ENCODE measurements at places on chromosomes 1 and 21. TPM values are rescaled to one million over a fixed set of nuclear protein-coding genes. Genes with fewer than 3 reads are reported as not detected.
A peak's percentile ranks its signal among the peaks of the same experiment; 100 is the strongest.

GRCh38 chr1:89490389-89490788 lies 34.2 kb upstream of the LRRC8B start:
- DNase-seq: no peak

GRCh38 chr1:190000365-190000872 lies 477.2 kb downstream of the BRINP3 start:
- DNase-seq: no peak

DNA sequence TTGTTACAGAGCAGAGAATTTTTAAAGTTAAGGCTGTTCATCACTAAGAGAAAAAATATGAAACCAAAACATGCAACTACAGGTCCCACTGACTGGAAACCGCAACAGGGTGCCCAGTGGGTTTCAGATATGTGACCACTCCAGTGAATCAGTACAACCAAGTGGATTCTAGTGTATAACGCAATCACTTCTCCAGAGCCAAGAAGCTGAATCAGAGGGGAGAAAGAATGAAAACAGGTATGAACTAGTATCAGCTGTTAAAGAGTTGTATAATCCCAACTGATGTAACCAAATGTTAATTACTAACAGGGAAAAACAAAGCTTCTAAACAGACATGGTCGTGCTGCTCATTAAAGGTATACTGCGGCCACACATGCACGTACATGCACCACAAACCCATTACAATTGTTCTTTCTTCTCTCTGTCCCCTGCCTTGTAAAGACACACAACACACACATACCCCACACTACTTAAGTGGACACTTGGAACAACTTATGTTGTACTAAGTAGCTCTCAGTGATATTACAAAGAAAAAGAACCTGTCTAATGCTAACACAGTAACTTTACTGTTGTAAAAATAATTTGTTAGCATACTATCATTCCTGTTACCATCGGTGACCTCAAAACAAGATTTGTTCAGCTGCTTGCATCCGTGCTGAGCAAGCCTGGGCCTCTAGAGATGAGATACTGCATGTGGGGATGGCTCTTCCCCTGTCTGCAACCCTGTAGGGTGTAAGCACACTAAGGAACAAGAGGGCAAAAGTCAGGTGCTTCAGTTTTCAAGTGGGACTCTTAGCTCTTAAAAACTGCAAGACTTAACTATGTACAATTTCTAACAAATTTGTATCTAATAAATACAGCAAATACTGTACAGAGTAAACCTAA lies 74.2 kb downstream of the PTPN14 start:
- DNase-seq: no peak

DNA sequence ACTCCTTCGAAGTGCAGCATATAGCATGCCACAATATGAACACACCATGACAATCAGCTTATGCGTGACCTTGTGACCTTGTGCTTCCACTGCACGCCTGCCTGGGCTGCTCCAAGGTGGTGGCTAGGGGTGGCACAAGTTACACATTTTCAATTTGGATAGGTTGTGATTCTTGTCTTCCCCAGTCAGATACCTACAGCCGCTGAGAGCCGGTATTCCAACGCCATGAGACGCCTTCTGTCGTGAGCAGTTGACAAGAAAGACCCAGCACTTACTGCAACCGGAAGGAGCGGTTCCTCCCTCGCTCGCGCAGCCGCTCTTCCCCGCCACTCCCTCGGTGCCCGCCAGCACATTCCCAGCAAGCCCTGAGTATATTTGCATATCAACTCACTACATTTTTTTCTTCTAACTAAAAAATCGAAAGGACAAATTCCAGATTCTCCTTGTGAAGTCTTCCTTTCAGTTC lies 359 bp upstream of the RNU11 start:
- DNase-seq: peak; percentile 94

DNA sequence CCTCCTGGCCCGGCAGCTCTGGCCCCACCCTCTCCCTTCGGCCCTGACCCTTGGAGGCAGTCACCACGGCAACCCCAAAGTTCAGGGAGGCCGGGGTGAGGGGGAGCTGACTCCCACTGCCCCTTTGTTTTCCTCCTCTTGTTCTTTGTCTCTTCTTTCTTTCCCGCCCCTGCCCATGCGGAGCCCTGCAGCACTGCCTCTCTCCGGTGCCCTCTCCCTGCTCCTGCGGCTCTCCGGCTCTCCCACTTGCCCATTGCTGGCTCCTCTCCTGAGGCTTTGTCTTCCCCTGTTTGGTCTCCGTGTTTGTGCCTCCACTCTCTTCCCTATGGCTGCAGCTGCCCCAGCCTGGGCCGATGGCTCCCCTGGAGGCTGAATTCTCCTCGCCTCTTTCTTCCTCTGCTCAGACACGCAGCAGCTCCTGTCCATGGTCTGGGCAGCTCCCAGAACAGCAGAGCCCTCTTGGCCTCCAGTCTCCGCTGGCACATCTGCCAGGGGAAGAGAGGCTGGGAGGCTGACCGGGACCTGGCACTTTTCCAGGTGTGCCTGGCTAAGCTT lies 5.8 kb downstream of the CELSR2 start:
- no peak for DNase-seq

DNA sequence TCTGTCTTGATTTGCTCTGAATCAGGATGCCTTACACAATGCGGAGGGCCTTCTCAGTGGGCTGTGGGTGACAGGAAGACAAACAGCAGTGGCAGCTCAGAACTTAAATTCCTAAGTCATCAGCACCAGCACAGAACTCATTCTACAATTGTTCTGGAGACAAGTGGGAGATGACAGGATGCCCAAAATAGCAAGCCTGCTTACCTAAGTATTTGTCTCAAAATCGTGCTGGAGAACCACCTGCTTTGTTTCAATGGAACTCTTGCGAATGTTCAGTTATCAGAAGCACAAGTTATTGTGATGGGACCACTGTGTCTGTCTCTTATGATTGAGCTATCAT lies 76.1 kb downstream of the VCAM1 start:
- DNase-seq: no peak

DNA sequence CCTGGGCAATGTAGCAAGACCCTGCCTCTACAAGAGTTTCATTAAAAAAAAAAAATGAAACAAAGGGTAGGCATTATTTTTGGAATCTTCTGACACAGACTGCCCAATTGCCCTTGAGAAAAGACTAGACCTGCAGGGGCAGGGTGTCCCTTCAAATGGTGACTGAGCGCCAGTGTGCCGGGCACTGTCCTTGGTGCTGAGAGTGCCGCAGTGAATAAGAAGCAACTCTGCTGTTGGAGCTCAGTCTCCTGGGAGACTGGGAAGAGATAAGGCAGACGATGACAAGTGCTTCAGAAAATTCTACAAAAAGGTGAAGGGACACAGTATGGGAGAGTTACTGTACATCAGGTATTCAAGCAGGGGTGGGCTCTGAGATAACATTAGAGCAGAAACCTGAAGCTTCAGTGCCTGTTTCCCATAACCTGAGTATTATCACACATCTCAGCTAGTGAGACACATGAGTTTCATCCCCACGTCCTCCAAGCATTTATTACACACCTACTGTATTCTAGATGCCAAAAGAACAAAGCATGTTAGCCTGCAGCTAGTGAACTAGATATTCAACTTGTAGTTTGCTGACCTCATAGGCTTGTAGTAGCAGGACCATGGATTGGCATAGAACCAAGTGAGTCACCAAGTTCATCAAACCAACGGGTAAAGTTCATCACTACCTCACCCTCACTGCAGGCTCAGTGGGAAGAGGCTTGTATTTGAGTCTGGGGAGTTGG lies 18.4 kb upstream of the RPL11 start:
- peak; percentile 48 for DNase-seq

- DNase-seq: no peak
These were observed 5.6 kb upstream of the SLC5A9 start for GRCh38 chr1:48216941-48217340.

DNA sequence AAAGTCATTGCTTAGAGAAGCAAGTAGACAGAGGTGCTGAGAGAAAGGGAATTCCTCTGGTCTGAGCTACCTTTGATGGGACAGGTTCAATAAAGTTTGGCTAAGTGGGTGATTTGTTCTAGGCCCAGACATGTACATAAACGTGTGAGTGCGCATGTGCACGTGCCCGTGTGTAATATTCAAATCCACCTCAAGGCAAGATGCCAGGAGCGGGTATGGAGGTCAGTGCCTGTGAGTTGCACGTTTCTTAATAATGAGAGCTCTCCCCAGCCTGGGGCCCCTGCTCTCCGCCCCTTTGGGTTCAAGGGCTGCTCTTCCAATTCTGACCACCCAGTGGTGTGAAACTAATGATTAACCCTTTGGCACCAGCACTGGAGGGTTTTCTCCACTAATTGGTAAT lies 53.8 kb upstream of the LMO4 start:
- no peak for DNase-seq

- no peak for DNase-seq
These were observed 75.2 kb upstream of the ZC3H12A start for GRCh38 chr1:37399205-37399604.

DNA sequence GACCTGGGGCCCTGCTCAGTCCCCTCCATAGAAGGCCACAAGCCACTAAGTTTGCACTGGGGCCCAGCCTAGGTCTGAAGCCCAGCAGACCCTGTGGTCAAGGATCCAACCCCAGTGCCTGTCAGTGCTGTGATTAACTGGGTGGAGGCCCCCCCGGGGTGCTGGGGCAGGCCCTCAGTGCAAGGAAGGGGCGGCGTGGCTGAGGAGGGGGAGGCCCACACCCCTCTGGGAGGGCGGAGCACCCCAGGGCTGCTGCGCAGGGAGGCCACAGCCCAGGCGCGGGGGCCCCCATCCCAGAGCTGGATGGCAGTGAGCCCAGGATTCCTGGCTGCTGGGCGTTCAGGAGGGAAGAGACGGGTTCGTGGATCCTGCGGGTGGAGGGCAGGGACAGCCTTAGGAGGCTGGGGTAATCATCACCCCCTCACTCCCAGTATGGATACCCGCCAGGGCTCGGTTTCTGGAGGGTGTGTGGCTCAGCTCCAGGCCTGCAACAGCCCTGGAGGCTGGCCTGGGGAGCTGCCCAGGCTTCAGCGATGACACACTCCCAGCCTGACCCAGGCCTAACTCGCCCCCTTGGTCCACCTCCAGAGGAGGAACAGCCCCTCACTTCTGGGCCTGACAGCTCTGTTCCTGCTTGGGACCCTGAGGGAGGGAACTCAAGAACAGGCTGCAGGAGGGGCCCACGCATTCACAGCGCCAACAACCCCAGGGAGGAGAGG lies 890 bp downstream of the GJC2 start:
- DNase-seq: no peak

GRCh38 chr1:42929434-42930177 lies 29.1 kb downstream of the SLC2A1 start:
- DNase-seq: no peak

GRCh38 chr1:112714313-112715263 lies 544 bp downstream of the PPM1J start:
- no peak for DNase-seq

DNA sequence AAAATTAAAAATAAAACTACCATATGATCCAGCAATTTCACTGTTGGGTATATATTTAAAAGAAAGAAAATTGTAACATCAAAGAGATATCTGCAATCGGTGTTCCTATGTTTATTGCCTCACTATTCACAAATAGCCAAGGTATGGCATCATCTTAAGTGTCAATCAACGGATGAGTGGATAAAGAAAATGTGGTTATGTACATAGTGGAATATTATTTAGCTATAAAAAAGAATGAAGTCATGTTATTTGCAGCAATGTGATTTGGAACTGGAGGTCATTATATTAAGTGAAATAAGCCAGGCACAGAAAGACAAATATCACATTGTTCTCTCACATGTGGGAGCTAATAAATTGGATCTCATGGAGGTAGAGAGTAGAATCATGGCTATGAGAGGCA lies 76.3 kb downstream of the RD3 start:
- DNase-seq: no peak

DNA sequence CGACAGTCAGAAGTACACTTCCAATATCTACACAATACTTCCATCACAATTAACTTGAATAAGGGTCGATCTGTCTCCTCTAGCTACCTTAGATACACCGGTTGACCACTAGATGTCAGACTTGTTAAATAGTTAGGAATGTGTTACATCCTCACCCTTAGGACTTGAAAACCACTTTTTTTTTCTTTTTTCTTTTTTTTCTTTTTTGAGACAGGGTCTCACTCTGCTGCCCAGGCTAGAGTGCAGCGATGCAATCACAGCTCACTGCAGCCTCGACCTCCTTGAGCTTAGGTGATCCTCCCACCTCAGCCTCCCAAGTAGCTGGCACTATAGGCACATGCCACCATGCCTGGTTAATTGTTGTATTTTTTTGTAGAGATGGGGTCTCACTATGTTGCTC lies 120.4 kb upstream of the GREM2 start:
- no peak for DNase-seq

GRCh38 chr1:119139403-119139802 lies 1.1 kb downstream of the WARS2 start:
- peak; percentile 46 for DNase-seq

DNA sequence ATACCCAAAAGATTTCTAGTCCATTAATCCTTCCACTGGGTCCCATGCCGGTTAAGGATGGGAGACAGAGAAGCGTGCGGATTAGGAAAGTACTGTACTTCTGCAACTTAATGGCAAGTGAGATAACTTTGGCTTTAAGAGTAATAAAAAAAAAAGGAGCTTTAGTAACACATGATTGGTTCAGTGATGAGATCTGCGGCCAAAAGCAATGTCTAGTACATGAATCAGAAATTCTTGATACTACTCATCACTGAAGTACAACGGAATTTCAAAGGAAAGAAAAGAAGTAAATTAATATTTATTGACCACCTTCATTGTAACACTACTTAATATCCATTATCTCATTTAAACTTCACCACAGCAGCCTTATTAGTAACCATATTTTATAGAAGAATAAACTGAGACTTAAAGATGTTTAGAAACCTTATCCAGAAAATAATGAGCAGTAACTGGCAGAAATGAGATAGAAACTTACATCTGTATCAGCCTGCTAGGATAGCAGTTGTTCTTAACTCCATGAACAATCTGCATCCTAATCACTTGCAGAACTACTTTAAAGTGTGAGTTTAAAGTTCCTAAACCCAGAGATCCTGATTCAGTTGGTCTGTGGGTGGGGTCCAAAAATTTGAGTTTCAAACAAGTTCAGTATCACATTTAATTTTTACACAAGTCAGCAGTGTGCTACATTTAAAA lies 14.1 kb upstream of the NUF2 start:
- DNase-seq: no peak

The SPAG17 gene
- not detected for total RNA-seq

The NDC1 gene
- total RNA-seq: 29.6 TPM

The GJC2 gene
- total RNA-seq: 0.41 TPM

The GSTM5 gene
- total RNA-seq: not detected

The OLFML2B gene
- total RNA-seq: not detected

The KLHDC9 gene
- 1.6 TPM for total RNA-seq

The CAPZB gene
- total RNA-seq: 419 TPM

The COL24A1 gene
- not detected for total RNA-seq

The DMBX1 gene
- total RNA-seq: 0.10 TPM

The KRTAP12-2 gene
- total RNA-seq: not detected

The MXRA8 gene
- 0.19 TPM for total RNA-seq

The KCNE2 gene
- not detected for total RNA-seq

The C2CD4D gene
- total RNA-seq: 3.9 TPM

The OR2L13 gene
- not detected for total RNA-seq

All from activated CD4-positive, alpha-beta memory T cell treated with anti-CD3 and anti-CD28 coated beads for 36 hours (primary cell).